A172 (cell line): ENCODE measurements at places on chromosomes 13 and 19. TPM values are rescaled to one million over a fixed set of nuclear protein-coding genes. Genes with fewer than 3 reads are reported as not detected.

The MED26 gene
- total RNA-seq, result 8.5 and 10.0 TPM in 2 replicates

The SIAH3 gene
- not detected in 2 replicates for total RNA-seq

DNA sequence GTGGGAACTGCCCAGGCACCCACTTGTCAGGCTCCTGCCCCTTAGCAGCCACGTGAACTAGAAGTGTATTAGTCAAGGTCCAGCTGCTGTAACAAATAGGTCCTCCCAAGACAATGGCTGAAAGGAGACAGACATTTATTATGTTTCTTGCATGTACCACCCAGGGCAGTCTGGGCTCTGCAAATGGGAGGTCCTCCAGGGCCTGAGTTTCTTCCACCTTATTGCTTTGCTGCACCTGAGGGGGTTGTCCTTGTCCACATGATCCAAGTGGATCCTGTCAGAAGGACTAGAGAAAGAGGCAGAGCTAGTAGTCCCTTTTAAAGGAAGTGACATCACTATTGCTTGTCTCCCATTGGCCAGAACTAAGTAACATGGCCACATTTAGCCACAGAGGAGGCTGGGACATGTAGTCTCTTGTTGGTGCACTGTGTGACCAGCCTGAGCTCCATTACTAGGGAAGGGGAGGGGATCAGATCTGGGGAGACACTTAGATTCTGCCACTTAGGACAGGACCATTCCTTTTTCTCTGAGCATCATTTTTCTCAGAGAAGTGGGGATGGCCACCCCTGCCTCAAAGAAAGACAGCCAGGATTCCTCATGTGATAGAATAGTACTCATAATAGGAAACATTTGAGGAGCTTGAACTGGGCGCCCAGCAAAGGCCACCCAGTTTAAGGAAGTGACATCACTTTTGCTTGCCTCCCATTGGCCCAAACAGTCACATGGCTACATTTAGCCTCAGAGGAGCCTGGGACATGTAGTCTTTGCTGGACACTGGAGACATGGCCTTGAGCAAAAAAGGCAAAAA lies 15.1 kb downstream of the CC2D1A start:
- peak; percentile 83 for DNase-seq

GRCh38 chr19:14048443-14049153 lies 13.3 kb downstream of the PALM3 start:
- DNase-seq, result peak; percentile 35

GRCh38 chr19:54152878-54153524 lies 6.5 kb downstream of the LENG1 start:
- DNase-seq, result no peak

The PRR19 gene
- total RNA-seq, result 2.2 and 3.7 TPM in 2 replicates

DNA sequence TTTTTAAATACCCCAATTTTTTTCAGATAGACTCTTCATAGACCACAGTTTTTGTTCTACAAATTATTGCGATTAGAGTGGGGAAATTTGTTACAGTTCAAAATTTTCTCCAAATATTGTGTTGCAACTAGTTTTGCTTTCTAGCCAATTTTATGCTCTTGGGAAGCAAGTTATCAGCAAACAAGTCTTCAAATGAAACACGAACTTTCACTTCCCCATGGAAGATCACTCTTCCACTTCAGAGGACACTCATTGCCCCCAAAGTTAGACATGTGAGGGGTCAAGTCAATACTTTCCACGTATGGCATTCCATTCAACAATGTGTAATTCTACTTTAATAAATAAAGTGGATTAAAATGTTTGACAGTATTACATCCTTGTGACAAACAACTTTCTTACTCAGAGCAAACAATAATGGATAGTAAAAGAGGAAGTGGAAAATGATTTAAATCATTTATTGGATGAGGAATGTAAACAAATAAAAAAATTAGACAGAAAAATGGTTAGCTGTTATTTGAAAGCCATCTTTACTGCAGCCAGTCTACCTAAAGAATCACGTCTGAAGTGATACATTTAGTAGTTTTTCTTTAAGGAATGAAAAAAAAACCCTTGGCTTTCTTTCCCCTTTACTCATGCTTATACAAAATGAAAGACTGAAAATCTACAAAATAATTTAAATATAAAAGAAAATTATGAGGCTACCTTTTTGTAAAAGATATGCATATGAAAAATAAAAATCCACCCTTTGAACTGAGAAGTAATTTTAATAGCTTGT lies 41.2 kb upstream of the TNFSF11 start:
- no peak for DNase-seq

The SLC10A2 gene
- total RNA-seq, result not detected in 2 replicates

GRCh38 chr13:92150606-92151005 lies 752.2 kb downstream of the GPC5 start:
- DNase-seq, result no peak

DNA sequence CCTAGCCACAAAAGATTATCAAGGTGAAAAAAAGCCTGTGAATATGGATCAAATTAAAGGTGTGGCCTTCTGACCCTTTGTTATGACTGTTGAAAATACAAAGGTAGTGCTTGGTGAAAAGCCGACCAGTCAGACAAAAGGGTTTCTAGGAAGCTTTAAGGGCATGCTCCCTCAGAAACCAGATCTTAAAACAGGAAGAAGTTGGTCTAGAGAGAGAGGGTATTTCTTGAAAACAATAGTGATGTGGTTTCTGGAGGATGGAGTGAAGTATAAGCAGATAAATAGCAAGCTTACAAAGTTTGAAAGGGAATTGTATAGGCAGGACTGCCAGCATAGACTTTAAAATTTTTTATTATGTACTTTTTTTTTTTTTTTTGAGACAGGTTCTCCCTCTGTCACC lies 5.0 kb upstream of the EID2 start:
- no peak for DNase-seq

DNA sequence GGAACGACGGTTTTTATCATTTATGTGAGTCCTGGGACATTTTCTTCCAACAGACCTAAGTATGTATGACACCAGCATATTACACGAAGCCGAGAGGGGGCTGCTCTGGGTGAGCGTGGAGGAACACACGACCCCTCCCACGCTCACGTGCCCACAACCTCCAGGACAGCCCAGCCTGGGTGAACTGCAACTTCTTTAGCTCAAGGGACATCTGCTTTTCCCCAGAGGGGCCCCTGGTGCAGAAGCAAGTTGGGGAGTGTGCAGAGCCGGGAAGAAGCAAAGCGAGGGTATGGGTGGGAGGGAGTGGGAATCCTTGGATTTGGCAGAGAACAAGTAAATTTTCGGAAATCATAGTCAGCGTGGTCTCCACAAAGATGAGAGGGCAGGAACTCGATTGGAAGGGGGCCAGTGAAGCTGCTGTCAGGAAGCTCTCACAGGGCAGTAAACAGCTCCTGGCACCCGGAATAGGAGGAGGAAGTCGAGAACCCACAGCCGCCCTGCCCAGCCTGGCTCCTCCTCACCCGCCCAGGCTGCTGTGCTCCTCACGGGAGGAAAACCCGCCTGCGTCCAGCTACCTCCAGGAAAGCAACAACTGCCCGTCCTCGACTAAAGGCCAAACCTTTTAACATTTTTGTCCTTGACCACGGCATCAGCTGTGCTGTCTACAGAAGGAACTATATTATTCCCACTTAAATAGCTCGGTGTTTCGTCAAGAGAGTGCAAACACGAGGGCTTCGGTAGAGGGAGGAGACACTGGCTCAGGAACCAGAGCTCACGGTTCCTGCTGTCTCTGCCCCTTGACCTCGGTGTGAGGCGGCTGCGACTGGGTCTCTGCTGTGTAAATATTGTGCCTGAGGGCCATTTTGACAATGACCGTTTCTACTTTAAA lies 17.2 kb upstream of the CFAP97D2 start:
- peak; percentile 22 for DNase-seq

- DNase-seq, result no peak
Observed at GRCh38 chr13:36509369-36509768, 77.1 kb downstream of the CCNA1 start.

DNA sequence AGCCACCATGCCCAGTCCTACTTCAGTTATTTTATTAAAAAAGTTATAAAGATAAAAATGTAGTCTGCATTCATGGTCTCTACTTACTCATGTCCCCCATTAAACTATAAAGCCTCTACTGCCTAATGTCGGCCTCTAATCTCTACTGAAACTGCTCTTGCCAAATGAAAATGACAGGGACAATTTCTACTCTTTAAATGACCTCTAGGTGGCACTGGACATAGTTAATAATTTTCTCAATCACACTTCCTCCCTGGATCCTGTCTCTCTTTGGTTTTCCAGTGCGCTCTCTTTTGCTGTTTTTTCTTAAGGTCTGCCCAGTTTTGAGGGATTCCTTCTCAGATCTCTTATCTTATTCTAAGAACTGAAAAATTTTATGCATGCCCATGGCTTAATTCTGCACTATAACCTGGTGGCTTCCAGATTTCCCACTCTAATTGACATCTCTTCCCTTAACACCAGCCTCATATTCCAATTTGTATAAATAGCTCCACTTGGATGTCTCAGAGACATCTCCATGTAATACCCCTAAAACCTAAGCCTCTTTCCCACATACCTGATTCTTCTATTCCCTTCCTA lies 54.3 kb downstream of the MTMR6 start:
- DNase-seq, result peak; percentile 31

GRCh38 chr19:43983544-43983911 lies 460 bp upstream of the ZNF155 start:
- DNase-seq, result peak; percentile 2
